ENCODE measurements at places on chromosomes 5 and 9. TPM values are rescaled to one million over a fixed set of nuclear protein-coding genes. Genes with fewer than 3 reads are reported as not detected.
A peak's percentile ranks its signal among the peaks of the same experiment; 100 is the strongest.

PTCD2 gene
- total RNA-seq, result 19.3 TPM

DNA sequence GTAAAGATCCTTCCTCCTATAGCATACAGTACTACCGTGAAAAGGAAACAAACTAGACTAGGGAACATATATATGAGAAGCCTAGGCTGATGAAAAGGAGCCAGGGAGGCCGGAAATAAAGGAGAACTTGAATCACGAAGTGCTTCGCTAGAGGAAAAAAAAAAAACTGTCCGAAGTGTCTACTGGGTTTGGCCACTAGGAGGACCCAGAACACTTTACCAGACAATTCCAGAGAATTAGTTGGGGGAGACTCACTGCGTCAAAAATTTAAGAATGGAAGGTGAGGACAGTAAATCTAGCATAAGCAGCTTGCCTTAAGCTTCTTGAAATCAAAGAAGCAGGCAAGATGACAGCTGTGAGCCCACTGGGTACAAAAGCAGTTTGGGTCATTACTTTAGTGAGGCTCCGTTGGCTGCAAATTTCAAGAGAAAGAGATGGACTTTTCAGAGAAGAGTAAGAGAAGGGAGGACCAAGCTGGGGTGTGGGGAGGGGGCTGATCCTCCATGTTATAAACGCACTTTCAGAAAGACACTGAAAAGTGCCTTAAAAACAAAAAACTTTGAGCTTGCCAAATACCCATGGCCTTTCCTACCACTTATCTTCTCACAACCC lies 47.4 kb downstream of the P4HA2 start:
- peaks cover 19% of the 10 kb centered on the region for H3K4me1 ChIP-seq
- H3K27ac ChIP-seq, result no peak overlapping the region
- no peaks in the 10 kb centered on the region for H3K36me3 ChIP-seq
- no peak overlapping the region for H3K4me3 ChIP-seq
- DNase-seq, result peak; percentile 47

GRCh38 chr9:16928179-16928945 lies 57.9 kb upstream of the BNC2 start:
- H3K36me3 ChIP-seq, result no peaks in the 10 kb centered on the region
- H3K27ac ChIP-seq, result no peak overlapping the region
- DNase-seq, result no peak
- no peak overlapping the region for H3K4me3 ChIP-seq
- no peaks in the 10 kb centered on the region for H3K27me3 ChIP-seq

DNA sequence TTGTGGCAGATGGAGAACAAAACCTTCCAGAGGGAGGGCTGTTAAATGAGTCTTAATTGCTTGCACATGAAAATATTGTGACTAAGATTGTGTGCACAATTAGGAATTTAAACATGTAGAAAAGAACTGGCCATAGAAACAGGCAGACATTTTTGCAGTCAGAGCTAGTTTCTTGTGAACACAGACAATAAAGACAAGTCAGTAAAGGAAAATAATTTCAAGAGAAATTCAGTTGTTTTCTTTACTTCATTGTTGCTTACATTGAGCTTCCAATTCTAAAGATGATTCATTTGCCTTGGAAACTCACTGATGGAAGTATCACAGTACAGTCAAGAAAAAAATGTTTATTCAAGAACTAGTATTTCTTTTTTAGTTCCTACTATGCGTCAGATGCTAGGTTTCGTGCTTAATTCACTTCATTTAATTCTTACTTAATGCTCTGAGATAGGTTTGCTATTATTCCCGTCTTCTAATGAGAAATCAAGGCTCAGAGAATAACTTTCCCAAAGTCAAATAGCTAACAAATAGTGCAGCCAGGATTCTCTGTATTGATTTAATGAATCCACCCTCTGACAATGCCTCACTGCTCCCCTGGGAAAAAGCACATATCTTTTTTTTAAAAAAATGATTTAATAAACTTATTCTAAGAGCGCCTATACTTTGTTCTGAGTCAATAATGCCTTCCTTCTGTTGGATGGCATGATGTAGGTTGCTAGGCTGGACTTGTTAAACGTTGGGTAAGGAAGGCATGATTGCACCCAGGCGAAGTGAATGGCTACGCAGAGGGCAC lies 581.4 kb downstream of the RAB3C start:
- H3K27ac ChIP-seq, result no peak overlapping the region
- H3K4me3 ChIP-seq, result no peak overlapping the region
- H3K36me3 ChIP-seq, result no peaks in the 10 kb centered on the region

SURF2 gene
- 27.8 TPM for total RNA-seq

DNA sequence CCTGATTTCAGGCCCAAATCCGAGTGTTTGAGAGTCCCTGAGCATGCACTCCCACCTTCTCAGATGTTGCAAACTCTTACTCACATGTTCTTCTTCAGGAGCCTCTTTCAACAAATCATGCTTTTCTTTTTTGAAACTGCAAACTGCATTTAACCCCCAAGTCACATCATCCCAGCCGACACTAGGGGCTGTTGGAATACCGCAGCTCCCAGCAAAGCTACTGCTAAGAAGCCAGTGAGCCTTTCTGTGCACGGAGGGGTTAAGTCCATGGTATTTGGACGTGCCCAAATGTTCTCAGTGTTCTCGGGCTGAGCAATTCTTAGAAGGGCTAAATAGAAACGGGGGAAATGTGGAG lies 282.9 kb downstream of the NFIB start:
- no peaks in the 10 kb centered on the region for H3K27me3 ChIP-seq
- H3K36me3 ChIP-seq, result no peaks in the 10 kb centered on the region
- no peak overlapping the region for H3K27ac ChIP-seq
- no peak overlapping the region for H3K4me3 ChIP-seq

DNA sequence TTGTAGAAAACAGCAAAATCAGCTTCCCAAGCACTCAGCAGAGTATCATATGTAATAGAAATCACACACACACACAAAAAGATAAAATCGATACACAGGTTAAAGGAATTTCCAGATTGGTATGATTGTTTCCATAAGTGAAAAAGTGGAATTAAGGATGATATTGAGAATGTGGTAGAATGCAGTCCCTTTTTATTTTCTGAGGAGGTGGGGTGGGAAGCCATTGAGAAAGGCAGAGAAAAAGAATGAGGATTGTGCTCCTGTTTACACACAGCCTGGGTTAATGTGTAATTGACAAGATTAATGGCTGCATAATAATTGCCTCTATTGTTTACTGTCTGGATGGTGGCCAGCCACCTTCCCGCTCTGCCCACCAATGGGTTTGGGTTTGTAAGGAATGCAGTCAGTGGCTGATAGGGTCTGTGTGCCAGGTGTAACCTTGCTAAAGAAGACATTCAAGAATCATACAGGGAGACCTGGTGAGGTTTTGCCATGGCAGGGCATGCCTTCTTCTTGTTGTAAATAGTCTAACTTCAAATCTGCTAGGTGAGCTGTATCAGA lies 177.2 kb upstream of the MAP3K1 start:
- no peak overlapping the region for H3K27ac ChIP-seq
- H3K27me3 ChIP-seq, result no peaks in the 10 kb centered on the region
- DNase-seq, result no peak
- H3K36me3 ChIP-seq, result no peaks in the 10 kb centered on the region
- peaks cover 31% of the 10 kb centered on the region for H3K4me1 ChIP-seq

DNA sequence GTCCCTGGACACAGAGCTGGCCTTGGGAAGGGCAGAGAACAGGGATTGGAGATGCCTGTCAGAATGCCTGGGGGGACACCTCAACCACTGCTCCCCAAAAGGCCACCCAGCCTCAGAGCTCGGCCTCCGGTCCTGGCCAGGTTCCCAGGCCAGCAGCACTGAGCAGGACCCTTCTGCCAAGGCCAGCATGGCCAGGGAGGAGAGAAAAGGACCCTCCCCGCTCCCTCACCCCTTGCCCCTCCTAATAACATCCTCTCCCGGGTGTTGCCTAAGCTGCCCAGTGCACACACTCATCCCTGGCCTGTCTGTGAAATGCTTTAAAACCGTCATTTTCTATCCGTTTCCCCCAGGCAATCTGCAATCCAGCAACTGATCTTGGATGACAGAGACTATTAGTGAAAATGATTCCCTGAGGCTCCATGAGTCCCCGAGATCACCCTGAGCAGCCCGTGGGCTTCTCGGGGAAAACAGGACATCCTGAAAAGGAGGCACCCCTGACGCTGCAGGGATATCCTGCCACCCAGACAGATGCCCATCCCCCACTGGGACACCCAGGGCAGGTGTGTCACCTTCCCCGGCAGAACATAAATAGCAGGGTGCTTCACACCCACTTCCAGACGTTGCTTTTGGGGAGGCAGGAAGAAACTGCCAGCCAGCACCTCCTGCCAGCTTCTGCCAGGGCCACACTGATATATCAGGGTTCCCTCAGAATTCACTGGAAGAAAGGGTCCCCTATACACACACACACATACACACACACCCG lies 75.3 kb downstream of the ADAMTS2 start:
- no peaks in the 10 kb centered on the region for H3K4me1 ChIP-seq
- H3K27me3 ChIP-seq, result no peaks in the 10 kb centered on the region
- H3K4me3 ChIP-seq, result no peak overlapping the region
- DNase-seq, result no peak
- no peaks in the 10 kb centered on the region for H3K36me3 ChIP-seq

GRCh38 chr9:122286764-122287163 lies 22.1 kb downstream of the MRRF start:
- no peaks in the 10 kb centered on the region for H3K4me1 ChIP-seq
- DNase-seq, result no peak
- no peak overlapping the region for H3K4me3 ChIP-seq
- H3K27me3 ChIP-seq, result no peaks in the 10 kb centered on the region

CRAT gene
- total RNA-seq, result 29.0 TPM

SHLD3 gene
- 2.8 TPM for total RNA-seq

PLAC8L1 gene
- total RNA-seq, result 2.6 TPM

DNA sequence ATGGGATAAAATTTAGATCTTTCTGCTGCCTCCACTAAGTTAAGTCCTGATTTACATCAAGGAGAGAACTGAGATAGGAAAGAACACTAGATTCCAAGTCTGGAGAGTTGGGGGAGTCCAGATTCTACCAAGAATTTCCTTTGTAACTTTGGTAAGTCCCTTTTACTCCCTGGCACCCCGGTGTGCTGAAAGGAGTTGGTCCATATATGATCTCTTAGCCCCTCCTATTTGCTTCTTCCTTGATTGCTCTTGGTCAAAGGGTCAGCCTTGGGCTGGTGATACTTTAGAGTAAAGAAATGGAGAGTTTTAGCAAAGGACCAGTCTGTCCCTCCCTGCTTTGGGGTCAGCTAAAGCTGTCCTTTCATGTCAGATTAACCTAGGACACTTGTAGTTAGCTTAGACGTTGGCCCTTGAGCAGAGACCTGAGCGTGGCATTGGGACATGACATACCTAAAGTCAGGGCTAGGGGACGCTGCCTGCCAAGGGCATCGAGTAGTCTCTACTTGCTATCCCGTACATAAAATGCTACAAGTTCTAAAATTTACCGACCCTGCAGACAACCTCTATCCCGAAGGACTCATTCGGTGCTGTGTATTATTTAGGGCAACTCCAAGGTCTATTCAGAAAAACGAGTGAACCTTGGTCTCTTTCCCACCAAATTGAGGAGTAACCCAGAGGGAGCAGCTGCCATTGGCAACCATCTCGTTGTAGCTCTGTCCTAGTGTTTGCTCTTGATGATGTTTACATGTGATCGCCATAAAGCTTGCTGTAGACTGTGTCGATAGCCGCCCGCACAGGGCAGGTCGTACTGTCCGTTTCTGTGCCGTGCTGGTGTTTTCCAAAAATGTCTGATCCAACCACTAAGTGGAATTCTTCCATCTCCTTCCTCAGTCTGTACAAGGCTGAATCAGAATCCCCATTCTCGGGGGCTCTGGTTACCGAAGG lies 94.4 kb downstream of the PDE6A start:
- no peak for DNase-seq
- H3K4me3 ChIP-seq, result no peak overlapping the region
- H3K4me1 ChIP-seq, result no peaks in the 10 kb centered on the region
- H3K27ac ChIP-seq, result no peak overlapping the region
- peaks cover 8% of the 10 kb centered on the region for H3K36me3 ChIP-seq

DNA sequence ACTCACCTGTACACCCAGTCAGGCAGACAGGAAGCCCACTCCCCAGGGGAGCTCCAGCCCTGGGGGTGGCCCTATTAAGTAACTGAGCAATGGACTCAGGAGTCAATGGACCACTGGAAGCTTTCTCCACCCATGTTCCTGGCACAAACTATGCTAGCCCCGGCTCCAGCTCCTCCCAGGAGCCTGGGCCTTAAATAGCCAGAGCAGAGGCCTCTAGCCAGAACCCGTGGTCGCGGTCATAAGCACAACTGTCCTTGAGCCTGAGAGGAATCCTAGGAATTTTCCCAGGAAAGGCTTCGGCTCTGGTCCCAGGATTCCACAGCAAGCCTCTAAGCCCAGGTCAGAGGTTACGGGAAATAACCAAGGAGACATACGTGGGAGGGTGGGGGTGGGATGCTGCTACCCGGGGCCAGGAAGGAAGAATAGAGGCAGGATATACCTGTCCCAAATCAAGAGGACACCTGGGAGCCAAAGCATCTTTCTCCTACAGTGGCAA lies 5.5 kb downstream of the SEPTIN8 start:
- H3K27me3 ChIP-seq, result no peaks in the 10 kb centered on the region
- H3K27ac ChIP-seq, result no peak overlapping the region
- H3K36me3 ChIP-seq, result no peaks in the 10 kb centered on the region
- no peak overlapping the region for H3K4me3 ChIP-seq

GRCh38 chr9:110923601-110924000 lies 114.7 kb downstream of the LPAR1 start:
- no peaks in the 10 kb centered on the region for H3K27me3 ChIP-seq
- no peaks in the 10 kb centered on the region for H3K36me3 ChIP-seq
- H3K4me3 ChIP-seq, result no peak overlapping the region

Measured in HCT116 (cell line).